ENCODE measurements at places on chromosomes 7 and 10.

DNA sequence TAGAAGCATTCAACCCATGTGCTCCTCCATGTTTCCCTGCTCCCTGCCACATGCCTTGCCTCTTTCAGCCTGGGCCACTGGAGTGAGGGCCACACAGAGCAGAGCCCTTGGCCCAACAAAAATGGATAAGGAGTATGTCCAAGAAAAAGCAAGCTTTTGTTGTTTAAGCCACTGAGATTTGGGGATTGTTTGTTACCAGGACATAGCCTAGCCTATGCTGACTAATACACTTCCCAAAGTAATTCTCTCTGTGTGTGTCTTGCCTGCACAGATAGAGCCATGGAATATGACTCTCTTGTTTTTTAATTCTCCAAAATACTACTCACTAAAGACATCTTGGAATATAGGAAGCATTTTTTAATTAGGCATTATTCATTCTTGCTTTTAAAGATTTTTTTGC is 13.5 kb upstream of the ITIH2 start:
- DNase-seq: no peak

DNA sequence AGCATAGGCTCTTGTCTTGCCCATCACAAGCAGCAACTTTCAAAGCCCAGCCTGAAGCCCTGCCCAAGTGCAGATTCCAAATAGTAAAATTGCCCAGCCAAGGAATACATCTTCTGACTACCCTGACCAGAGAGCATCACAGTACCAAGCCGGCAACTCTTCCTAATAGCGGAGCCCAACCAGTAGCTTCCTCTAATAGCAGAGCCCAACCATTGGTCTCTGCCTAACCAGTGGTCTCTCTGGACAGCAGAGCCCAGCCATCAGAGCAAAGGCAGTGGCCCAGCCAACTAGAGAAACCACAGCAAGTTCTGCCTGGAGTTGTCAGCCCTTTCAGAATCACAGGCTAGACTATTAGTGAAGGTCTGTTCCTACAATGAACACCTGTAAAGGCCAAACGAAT is 285.6 kb downstream of the HGF start:
- peak; percentile 23 for DNase-seq

- DNase-seq: no peak
Measured at GRCh38 chr10:8306685-8307364, 252.3 kb downstream of the GATA3 start.

GRCh38 chr10:71474702-71475242 is 78.1 kb downstream of the CDH23 start:
- DNase-seq: no peak

DNA sequence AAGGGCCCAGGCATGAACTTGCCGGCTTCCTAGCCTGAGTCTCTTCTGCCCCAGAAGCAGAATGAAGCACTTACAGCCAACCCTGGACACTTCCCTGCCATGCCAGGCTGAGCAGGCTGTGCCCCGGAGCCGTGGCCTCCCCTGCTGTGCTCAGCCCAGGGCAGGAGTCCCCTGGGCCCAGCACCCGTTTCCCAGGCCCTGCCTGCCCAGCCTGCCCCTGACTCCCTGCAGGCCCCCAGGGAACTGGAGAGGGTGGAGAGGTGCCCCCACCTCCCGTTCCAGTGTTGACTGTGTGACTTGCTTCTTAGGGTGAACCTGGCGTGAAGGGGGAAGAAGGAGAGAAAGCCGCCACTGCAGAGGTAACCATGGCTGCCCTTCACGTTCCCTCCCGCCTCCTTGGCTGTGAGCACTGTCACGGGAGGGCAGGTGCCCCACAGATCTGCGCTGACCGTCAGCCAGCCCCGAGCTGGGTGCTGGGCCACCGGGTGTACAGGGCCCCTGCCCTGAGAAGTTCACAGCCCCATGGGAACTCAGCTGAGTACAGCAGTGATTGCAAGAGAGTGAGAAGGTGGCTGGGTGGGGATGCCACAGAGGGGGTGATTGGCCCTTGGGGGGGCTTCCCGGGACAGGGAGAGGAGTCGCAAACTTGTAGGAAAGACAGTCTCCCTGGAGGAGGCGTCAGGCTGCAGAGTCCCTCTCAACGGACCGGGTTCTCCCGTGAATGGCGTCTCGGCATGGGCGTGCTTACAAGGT is 75.9 kb downstream of the MYL10 start:
- DNase-seq: no peak

GRCh38 chr7:93315896-93316295 is 83.7 kb downstream of the VPS50 start:
- no peak for DNase-seq

- DNase-seq: no peak
Measured at GRCh38 chr7:29592866-29593265, 29.2 kb downstream of the PRR15 start.
